ENCODE measurements at places on chromosomes 5 and 9.

DNA sequence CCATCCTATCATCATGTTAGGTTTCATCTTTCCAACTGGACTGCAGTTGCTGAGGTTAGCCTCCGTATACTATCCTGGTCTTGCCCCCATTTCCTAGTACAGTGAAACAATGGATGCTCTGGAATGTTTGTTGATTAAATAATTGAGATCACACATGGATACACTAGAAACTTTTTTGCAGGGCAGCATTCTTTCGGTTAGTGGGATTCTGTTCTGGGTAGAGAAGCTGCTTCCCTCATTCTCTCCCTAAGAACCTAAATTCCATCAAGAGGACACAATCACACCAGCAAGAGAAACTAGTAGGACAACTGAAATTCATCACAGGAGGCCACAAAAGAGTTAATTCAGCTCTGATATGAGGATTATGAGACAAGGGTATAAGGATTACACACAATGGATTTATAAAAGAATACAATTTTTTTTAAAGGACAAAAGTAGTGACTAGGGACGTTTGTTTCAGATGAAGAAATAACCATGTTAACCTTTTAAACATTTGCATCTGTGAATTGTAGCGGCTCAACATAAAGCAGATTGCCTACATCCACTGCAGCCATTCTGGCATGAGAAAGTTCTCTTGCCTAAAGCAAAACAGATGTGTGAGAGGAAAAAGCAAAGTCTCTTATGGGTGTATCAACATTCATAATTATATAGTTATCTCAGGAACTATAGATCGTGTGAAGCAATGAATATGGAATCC is 162.7 kb upstream of the LHFPL2 start:
- DNase-seq: no peak

DNA sequence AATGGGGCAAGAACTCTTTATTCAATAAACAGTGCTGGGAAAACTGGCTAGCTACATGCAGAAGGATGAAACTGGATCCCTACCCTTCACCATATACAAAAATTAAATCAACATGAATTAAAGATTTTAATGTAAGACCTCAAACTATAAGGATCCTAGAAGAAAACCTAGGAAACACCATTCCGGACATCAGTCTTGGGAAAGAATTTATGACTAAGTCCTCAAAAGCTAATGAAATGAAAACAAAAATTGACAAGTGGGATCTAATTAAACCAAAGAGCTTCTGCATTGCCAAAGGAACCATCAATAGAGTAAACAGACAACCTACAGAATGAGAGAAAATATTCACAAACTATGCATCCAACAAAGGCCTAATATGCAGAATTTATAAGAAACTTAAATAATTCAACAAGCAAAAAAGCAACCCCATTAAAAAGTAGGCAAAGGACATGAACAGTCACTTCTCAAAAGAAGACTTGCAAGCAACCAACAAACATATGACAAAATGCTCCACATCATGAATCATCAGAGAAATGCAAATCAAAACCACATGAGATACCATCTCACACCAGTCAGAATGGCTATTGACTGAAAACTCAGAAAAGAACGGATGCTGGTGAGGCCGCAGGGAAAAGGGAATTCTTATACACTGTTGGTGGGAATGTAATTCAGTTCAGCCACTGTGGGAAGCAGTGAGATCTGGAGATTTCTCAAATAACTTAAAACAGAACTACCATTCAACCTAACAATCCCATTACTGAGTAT is 104.3 kb upstream of the MAP3K1 start:
- no peak for DNase-seq

- DNase-seq: no peak
These were observed 28.7 kb downstream of the TGFBI start for GRCh38 chr5:136057401-136058038.

- no peak for DNase-seq
These were observed 45.7 kb downstream of the PRDM6 start for GRCh38 chr5:123134653-123135181.

DNA sequence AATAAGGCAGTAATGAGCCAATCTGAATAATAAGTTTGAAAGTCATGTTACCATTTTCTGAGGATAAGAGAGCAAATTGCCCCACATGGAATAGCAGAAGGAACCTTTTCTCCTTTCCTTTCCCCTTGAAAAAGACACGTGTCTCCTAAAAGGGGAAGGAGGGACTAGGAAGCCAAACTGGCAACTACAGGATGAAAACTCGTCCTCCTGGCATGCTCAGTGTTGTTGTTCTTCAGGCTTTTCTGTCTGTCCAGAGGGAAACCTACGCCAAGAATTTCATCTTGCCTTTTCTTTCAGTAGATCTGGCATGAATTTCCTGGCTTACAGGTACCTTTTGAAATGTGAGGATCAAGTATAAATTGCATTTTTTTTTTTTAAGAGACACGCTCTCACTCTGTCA is 355.9 kb upstream of the TLE4 start:
- DNase-seq: no peak

GRCh38 chr9:35114840-35115628 is 628 bp downstream of the ATOSB start:
- no peak for DNase-seq

DNA sequence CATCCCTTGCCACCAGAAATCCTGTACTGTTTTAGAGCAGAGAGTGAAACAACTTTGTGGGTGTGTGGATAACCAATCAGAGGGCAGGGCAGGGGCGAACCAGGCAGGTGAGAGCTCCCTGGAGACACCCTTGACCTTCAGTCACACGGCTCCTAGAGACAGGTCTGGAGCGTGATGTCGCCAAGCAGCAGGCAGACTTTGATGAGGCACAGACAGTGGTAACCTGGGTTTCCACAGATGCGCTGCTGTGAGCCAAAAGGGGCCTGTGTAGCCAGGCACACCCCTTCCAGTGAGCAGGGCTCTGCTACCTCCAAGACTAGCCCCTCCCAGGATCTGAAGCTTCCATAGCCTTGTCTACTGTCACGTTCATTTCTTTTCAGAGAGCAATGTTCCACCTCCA is 317.8 kb upstream of the ADCY2 start:
- no peak for DNase-seq

GRCh38 chr5:100757618-100758017 is 145.5 kb downstream of the ST8SIA4 start:
- DNase-seq: no peak

DNA sequence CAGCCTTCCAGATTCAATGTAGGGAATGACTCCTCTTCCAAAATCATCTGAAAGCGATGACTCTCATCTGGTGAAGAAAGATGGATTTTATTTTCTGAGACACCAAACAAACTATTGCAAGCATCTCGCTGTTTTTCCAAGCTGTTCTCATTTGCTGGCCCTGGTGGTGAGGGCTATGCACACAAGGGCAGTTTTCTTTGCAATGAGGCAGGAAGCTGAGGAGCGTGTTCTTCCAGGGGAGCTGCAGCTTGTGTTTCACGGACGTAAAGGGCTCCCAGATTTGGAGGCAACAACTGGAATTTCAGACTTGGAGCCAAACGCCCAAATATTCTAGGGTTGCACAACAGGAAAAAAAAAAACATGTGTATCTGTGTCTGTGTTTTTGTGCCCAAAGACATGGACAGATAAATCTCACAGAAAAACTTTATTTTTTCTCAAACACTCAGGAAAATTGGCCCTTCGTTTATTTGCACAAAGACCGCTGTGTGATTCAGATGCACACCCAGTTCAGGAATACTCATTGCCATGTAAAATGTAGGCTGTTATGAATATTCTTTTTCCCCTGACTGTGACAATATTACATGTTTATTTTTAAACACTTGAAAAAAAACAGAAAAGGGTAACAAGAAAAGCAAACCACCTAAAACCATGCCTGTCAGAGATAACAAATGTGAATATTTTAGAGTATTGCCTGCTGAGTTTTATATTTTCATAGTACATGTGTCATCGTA is 151.3 kb downstream of the GAS1 start:
- DNase-seq: no peak

DNA sequence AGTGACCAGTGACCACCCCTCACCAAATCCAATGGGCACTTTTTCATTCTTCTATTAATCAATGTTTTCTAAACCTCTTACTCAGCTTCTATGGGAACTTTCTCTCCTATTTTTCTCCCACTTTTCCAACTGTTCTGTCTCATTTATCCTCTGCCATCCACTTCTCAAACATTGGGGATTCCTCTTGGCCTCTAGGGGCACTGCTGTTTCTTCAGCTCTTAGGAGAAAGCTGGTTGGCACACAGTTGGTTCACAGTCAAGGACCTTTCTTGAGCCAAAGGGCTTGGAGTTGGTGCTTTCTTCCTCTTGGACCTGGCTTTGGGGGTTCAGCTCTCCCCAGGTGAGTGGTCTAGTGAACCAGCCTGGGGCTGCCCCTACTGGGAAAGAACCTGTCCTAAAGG is 112.2 kb upstream of the LHFPL2 start:
- no peak for DNase-seq

GRCh38 chr9:35757226-35757891 is 3.3 kb upstream of the MSMP start:
- DNase-seq: no peak

DNA sequence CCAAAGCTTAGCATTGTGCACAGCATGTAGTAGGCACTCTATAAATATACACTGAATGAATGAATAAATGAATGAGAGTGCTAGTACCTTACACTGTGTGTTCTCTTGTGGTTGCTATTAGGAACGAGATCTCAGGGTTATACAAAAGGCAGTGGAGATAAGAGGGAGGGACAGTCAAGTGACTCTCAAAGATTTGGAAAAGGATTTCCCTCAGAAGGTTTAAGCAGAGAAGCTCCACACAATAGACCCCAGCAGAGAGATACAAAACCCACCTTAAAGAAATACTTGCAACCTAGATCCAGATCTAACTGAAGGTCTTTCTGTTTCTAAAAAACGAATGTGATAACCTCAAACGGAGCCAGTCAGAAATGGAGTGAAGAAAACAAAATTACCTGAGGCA is 11.8 kb upstream of the EFNA5 start:
- DNase-seq: no peak

GRCh38 chr5:136006164-136006563 is 22.6 kb upstream of the TGFBI start:
- DNase-seq: no peak

DNA sequence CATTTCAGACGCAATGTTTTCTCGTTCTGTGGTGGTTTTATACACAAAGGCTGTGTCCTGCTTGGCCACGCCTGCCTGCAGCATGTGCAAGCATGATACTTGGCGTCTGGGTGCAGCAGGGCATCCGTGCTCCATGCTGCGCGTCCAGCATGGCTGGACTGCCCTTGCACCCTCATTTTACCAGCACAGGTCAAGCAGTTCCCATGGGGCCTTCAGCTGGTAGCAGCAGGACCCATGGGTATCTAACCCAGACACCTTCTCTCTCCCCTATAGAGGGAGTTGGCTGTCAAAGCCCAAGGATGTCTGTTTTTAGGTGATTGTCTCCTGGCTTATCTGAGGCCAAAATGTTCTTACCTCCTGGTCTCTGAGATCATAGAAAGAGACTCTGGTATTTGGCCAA is 158.3 kb upstream of the PITX1 start:
- no peak for DNase-seq

DNA sequence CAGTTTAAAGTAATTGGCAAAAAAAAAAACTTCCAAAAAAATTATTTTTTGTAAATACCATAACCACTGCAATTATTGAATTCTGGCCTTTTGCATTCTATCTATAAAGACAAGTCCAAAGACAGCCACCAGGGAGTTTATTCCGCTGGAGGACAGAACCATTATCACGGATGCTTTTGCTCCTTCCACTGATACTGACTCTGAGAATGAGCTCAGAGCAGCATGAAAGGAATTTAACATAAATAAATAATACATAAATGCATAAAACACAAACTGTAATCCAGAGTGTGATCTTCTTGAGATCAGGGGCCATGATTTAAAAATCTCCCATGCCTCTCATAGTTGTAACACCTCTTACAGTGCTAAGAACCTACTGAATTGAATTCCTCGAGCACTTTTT is 264.8 kb downstream of the ARRDC3 start:
- no peak for DNase-seq

DNA sequence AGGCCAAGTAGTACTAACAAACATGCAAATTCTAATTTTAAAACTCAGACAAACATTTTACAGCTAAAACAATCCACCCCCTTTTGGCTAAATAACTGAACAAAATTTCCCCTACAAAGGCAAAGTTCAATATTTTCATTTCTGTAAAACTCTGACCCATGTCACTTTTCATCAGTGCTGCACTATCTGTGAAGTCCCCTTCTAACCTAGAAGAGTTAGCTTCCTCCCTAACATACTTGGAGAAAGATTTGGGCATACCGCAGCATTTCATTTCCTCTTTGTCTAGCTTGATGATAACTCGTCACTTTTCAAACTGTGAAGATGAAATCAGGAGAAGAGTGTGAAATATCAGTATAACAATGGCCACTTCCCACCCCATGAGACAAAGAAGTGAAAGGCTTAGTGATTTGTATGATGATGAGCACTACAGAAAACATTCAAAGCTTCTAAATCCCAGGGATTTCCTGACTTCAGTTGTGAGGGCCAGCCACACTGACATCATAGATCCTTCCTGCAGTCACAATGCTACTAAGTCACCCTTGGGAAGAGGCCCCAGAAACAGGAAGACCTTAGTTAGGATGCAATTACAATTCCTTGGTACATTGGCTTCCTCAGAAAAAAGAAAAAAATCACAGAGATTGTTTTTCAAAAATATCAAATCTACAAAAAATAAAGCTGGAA is at the start of gene FAM81B:
TSS of gene FAM81B (plus strand) at position 555 of the 681 bp plus-strand sequence. CDS start at position 579, 24 bp downstream.
- DNase-seq: no peak

DNA sequence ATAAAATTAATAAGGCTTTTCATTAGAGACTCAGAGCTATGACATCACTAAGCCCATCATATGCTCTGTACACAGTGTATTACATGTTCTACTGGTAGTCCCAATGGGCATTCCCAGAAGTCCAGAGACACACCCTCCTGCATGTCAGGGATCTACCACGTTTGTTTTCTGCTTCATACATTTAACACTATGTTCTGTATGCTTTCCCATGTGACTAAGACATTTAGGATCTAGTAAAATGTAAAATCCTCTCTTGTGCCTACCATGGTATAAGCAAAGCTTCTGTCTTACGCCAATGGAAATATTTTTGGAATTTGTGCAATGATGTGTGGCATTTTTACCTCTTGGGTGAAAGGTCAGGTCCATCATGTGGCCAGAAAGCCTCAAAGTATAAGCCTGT is 192.4 kb downstream of the ADAMTSL1 start:
- no peak for DNase-seq

- DNase-seq: peak; percentile 29
These were observed at the start of gene SPARC for GRCh38 chr5:151686674-151687407. TSS of gene SPARC (minus strand) at chr5:151686915. CDS start at chr5:151676188, 10,727 bp downstream.

- DNase-seq: no peak
These were observed 82.1 kb downstream of the SLF1 start for GRCh38 chr5:94700592-94700991.

DNA sequence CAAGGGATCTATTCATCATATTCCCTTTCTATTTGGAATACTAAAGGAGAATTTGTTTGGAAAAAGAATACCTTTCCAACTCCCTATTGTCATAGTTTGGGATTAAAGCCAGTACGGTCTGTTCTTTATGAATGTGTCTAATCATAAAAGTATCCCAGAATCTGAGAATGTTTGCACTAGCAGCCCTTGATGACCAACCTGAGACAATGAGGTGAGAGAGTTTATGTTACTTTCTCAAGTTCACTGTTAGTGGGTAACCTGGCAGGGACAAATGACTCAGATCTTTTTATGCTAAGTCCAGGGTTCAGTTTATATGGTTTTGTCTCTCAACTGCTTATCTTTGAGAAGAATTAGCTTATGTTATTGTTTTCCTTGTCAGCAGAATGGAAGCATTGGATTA is 25.3 kb upstream of the TLR4 start:
- no peak for DNase-seq

- DNase-seq: no peak
These were observed 19.0 kb downstream of the CARTPT start for GRCh38 chr5:71737931-71738539.
